ENCODE measurements at places on chromosomes 6 and 20.

DNA sequence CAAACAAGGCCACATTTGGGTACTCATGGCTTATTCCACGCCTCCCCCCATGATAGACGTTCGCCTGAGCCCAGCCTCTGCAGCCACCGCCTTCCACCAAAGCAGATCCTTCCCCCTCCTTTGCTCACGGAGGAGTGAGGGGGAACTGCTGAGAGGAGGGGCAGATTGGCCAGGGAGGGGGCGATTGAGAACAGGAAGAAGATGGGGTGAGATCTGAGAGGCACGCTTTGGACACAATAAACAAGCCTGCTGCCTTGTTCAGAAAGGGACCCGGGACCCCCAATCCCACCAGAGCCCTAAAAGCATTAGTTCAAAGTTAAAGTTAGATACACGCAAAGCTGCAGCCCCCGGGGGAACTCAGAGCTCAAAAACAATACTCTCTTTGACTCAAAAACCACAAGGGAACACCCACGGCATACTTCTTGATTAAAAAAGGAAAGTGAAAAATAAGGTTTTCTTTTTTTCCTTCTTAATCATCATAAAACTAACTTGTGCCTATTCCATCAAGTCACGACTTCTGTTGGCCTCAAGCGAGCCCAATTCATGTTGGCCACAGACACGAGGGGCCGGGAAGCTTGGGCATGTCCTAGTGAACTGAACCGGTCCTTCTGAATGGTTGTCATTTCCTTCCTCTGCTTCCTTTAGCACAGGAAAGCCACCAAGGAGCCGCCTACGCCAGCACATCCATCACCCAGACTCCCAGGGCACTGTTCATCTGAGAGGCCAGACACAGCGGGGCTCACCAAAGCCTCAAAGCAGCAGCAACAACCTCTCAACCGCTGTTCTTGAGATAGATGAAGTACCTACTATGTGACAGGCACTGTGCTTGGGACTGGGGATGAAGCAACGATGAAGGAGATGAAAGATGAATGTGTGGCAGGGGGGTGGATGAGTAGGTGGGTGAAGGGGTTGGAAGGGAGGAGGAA lies 44.7 kb downstream of the NFATC2 start:
- peak; percentile 33 for DNase-seq

DNA sequence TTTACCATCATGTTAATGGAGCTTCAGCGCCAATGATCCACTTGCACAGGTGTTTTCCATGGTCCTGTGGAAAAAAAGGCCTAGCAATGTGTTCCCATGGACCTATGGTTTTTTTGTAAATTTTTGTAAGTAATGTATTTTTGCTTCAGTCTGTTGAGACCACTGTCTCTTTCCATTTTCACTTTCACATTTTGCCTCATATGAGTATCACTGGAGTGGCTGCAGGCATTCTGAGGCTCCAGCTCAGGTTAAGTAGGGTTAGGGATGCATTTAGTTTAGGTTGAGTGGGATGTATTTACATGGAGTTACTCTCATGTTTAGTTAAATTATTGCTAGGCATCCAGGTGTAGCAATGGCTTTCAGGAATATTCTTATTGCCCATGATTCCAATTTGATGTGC lies 19.2 kb upstream of the LMBRD1 start:
- no peak for DNase-seq

- no peak for DNase-seq
Measured at GRCh38 chr20:63900413-63900812, 5.5 kb downstream of the DNAJC5 start.

- no peak for DNase-seq
Measured at GRCh38 chr6:166722785-166723184, 95.7 kb upstream of the RPS6KA2 start.

DNA sequence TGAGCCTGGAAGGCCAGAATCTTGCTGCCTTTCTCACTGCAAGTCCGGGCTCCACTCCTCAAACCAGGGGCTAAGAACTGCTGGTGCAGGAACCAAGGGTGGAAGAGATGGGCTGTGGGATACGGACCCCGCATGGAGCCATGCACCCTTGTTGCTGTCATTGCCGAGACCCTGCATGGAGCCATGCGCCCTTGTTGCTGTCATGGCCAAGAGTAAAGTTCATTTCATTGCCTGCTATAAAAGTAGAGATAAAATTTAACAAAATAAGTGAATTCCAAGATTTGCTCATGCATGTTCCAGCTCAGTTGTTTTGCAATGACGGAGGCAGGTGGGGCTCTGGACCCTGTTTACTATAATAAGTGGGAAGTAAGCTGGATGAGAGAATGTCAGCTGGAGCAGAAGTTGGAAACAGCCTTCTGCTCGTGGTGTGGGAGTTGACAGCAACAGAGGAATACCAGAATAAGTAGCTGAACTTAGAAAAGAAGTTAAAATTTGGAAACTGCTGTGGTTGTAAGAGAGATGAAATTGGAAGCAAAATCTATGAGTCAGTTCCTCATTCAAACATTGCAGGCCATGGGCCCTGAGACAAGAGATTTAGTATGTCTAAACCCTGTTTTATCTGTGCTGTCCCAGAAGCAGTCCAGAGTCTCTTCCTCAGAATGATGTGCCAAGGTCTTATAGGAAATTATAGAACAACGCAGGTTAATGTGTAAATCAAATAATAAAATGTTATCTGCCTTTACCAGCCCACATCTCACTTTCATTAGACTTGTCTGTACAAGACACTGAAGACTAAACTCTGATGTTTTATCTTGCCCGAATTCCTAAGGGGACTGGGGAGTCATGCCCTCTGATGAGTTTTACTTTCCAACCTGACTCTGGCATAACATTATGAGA lies 15.8 kb upstream of the THBS2 start:
- no peak for DNase-seq

DNA sequence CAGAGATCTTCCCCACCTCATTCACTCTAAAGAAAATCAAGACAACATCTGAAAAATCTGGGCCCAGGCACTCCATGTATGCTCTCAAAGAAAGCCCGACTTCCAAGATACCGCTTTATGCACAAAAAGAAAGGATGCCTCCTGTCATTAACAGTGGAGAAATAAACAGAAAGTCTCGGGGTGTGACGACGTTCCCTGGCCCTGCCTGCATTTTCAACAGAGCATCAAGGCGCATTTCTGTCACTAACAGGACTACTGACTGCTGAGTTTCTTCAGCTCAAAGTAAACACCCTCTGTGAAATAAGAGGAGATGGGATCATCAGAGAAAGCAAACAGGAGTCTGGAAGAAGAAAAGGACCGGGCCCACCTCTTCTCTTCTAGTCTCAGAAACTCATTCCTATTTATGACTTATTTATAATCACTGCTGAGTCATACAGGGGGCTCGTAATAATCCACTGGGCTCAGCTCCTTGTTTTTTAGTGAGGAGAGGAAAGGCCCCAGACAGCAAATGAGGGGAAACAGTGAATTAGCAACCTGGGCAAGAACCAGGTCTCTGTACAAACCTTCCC lies 99.7 kb downstream of the ZMYND8 start:
- no peak for DNase-seq

DNA sequence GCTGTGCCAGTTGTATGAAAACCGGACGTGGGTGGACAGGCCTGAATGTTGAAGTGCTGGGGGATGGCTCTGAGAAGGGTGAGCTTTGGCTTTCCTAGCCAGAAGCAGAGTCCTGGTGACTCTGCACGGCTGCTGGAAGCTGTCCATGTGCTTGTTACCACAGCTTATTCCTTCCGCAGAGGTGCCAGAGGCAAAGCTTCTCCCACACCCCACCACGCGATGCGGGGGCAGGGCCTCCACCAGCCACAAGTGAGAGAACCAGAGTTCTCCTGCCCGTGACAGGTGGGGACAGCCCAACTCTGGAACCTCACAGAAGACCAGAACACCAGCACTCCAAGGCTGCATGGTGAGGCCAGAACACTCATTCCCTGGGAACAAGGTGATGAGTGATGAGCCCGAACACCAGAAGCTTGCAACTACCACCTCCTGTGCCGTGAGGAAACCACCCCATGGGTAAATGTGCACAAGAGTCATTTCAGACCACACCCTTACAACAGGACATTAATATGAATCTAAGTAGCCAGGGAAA lies 36.7 kb downstream of the JAG1 start:
- DNase-seq: no peak
